Mucosa of gallbladder (tissue), 1 donor: ENCODE measurements at places on chromosomes 4 and X.

DNA sequence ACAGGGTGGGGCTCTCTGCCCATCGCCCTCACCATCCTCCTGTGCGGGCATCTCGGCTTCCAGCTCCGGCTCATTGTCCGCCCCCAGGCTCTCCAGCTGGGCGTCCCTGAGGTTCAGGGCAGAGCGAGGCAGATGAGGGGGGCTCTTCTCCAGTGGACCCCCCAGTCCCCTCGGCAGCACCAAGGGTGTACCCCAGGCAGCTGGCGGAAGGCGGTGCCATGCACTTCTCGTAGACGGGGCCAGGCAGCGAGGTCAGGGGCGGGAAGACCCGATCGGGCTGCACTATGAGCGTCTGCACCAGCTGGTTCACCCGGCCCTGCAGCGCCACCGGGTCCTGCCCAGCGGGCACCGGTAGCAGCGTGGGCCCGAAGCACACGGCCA lies 5.5 kb downstream of the AVPR2 start:
- DNase-seq, result no peak

GRCh38 chr4:48016141-48017107 lies at the start of the genes CNGA1 and NIPAL1:
Gene CNGA1, minus strand, starts transcription at chr4:48016681. Its CDS starts 63,992 bp downstream, at chr4:47952689.
Gene NIPAL1, plus strand, starts transcription at chr4:48016772. Its CDS starts 68 bp downstream, at chr4:48016840.
- peak; percentile 74 for DNase-seq

- no peak for DNase-seq
These were observed 162.4 kb upstream of the PRDX4 start for GRCh38 chrX:23504895-23505294.

GRCh38 chr4:90226734-90227133 lies 99.5 kb downstream of the CCSER1 start:
- DNase-seq, result no peak

DNA sequence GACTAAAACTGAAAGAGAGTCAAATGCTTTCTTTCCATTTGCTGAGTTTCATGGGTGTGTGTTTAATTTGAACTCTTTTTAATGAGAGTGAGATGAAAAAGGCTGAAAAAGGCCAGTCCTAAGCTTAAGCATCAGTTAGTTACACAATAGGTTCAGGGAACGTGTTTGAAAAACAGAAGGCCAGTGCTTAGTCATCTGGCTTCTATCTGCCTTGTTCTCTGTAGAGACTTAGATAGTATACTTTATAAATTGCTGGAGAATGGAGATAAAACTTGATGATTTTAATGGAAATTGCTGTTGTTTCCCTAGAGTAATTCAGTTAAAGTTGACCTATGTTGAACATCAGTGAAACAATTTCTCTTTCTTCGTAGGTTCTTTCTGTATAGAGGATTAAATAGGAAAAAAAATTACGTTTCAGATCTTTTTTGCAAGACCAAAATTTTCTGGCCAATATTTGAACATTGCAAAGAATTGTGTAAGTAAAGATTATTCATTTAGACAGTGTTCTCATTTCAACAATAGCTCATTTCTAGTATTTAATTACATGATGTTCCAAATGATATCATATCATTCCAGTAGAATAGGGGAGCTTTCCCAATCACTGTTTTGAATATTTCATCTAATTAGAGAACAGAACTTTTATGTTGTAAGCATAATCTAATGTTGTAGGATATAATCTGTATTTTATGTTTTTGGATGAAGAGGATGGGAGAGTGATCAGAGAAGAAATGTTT lies 1088.8 kb downstream of the ADGRL3 start:
- no peak for DNase-seq

- no peak for DNase-seq
These were observed 594.7 kb upstream of the GALNT7 start for GRCh38 chr4:172573899-172574298.
